CD8-positive, alpha-beta T cell (primary cell): ENCODE measurements at places on chromosomes 7 and 10.

DNA sequence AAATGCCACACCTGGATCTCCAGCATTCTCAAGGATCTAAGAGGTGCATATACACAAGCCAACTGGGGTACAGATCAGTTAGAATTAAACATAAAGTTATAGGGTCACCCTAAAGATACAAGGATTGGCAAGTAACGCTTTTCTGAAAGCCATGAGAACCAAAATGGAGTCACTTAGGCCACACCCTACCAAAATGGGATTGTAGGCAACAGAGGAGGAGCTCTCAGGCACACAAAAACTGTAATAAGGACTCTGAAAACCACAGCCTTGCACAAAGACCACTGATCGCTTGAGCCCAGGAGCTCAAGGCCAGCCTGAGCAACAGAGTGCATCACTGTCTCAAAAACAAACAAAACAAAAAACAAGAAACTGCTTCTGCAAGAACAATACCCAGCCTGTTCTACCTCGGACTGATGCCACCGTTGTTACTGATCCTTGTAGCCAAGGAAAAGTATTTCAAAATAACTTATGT lies 35.5 kb downstream of the SVOPL start:
- DNase-seq, result no peak

DNA sequence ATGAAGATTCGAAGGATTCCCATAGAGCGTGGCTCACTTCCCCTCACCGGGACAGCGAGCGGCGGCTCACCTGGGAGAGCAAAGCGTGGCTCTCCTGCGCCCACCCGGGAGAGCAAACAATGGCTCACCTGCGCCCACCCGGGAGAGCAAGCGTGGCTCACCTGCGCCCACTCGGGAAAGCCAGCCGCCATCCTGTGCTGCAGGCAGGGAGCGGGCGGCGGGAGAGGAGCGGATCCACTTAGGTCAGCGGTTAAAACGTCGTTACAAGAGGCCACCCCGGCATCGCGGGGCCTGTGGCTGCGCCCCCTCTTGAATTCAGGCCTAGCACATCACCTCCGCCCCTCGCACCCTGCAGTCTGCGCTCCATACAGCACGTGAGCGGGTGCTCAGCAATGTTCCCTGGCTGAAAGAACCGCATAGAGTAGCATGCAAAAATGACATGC lies 461 bp upstream of the FIGNL1 start:
- DNase-seq, result peak; percentile 24

DNA sequence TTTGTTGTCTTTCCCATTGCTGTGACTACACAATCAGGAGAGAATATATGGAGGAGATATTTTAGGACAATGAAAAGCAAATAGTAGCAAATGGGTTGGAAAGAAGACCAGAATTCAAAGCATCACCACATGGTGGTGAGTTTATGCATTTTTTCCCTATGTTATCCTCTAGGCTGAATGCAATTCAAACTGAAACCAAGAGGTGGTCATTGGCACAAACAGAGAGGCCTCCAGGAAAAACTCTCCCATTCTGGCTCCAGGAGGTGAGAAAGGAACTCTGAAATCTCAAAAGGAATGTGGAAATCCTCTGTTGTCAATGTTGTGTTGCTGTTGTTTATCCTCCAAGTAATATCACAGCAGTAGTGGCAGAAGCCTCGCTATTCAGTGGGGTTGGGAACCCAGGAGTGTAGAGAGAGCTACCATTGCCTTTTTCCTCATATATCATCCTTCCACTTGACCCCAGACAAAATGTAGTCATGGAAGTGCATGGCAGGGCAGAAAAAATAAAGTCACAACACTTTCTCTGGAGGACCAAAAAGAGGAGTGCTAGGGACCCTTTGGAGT lies 819.1 kb downstream of the GRID1 start:
- no peak for DNase-seq

DNA sequence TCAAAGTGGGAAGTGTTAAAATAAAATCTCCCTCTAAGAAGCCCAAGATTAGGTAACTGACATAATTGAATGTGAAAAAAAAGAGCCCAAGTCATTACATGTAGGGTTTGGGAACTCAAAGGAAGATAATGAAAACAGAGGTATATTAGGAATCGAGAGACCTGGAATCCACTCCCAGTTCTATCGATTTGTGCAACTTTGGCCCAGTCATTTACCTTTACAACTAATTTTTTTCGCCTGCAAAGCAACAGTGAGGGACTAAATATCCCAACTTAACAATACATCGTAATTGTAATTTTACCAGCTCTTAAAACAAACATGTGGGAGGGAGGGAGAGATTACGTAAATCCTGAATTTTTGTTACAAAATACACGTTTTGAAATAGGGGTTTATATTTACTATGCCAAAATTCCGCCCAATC lies 1.4 kb downstream of the MINDY3 start:
- no peak for DNase-seq

- no peak for DNase-seq
These were observed 2.5 kb downstream of the TES start for GRCh38 chr7:116212869-116213268.

GRCh38 chr7:131633342-131633843 lies 77.0 kb upstream of the PODXL start:
- no peak for DNase-seq

GRCh38 chr7:92695308-92696261 lies 105.4 kb upstream of the FAM133B start:
- no peak for DNase-seq

GRCh38 chr10:47330366-47330765 lies 8.1 kb downstream of the GDF2 start:
- DNase-seq, result no peak

DNA sequence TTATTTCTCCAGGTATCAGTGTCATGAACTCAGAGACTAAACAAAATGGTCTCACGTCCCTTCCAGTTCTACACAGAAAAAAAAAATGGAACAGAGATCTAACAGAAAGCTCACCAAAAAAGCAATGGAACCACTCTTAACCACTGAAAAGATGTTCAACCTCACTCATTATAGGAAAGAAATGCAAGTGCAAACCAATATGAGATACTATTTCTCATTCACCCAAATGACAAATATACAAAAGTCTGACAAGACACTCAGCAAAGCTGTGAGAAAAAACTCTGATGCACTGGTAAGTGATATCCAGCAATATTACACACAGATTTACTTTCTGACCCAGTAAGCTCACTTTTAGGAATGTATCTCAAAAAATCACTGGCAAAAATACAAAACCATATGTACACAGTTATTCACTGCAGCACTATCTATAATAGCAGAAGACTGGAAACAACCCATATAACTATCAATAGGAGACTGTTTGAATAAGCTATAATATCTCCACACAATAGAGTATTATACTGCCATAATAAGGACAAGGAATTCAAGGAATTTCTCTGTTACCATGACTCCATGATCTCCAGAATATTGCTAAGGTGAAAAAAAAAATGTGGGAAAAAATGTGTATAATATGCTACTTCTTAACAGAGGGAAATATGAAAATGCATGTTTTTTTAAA lies 36.6 kb downstream of the ABI1 start:
- no peak for DNase-seq

DNA sequence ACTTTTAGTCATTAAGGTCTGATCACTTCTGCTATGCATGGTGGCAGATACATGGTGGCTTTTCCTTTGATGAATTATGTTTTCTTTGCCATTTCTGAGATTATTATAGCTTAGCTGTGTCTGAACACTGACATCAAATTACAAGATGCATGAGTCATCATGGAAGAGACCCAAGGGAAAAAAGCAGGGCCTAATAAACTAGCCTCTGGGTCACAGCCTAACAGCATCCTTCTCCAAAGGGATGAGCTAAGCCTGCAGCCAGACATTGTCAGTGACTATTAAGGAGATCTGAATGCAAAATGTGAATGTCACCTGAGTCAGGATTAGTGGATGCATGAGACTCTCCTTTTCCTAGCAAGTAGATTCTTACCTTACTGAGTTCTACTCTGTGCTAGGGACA lies 19.1 kb upstream of the OGDHL start:
- no peak for DNase-seq

GRCh38 chr10:58674251-58674650 lies 161.6 kb downstream of the BICC1 start:
- no peak for DNase-seq

- no peak for DNase-seq
These were observed 19.8 kb upstream of the SLC29A3 start for GRCh38 chr10:71299071-71299785.

- no peak for DNase-seq
These were observed 6.2 kb downstream of the ZNF511 start for GRCh38 chr10:133314911-133315310.

GRCh38 chr7:130430841-130431666 lies 9.8 kb downstream of the CEP41 start:
- no peak for DNase-seq

- no peak for DNase-seq
These were observed 43.9 kb downstream of the PYROXD2 start for GRCh38 chr10:98370831-98371820.

DNA sequence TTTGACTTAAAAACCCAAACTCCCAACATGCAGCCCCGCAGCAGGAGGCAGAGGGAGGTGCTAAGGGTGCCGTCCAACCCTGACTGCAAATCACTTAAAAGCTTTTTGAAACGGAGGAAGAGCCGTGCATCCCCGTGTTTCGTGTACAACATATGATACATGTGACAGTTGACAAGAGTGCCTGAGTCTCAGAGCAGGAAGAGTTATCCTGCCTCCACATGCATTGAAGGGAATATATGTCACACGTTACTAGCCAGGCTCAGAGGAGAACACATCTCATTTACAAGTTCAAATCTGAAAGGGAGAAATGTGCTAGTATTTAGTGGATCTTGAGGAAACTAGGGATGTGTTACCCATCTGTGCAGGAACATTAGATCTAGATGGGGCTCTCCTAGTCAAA lies 69.9 kb downstream of the SDK1 start:
- DNase-seq, result no peak

DNA sequence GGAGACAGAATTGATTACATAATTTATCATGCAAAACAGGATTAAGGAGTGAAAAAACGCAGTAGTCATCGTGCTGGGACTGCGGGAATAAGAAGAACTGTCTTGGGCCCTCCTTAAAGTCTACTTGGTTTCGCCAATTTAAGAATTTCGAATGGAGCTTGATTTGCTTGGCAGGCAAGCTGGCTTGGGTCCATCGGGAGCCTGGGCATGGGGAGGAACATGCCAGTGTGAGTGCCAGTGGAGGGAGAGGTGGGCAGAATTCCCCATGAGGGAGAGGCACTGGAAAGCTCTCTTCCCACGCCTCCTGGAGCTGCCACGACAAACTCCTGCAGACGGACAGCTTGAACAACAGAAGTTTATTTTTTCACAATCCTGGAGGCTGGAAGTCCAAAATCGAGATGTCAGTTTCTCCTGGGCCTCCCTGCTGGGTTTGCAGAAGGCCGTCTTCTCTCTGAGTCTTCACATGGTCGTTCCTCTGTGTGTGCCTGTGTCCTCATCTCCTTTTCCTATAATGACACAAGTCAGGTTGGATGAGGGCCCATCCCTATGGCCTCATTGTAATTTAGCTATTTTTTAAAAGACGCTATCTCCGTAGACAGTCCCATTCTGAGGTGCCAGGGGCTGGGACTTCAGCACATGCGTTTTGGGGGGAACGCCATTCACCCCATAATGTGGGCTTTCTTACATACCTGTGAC lies 528.7 kb upstream of the DPP6 start:
- no peak for DNase-seq

DNA sequence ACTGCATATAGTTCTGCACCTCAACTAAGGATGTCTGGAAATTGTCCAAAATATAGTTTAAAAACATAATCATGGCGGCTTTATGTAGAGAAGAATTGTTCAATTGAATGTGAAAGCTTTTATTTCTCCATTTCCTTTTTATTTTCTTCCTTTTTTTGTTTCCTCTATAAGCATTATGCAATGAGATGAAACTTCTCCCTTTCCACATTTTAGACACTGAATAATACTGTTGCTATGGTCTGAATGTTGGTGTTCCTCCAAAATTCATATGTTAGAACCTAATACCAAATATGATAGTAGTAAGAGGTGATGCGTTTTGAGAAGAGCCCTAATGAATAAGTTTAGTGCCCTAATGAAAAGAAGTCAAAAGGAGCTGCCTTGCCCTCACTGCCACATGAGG lies 175.0 kb downstream of the RNLS start:
- DNase-seq, result no peak

DNA sequence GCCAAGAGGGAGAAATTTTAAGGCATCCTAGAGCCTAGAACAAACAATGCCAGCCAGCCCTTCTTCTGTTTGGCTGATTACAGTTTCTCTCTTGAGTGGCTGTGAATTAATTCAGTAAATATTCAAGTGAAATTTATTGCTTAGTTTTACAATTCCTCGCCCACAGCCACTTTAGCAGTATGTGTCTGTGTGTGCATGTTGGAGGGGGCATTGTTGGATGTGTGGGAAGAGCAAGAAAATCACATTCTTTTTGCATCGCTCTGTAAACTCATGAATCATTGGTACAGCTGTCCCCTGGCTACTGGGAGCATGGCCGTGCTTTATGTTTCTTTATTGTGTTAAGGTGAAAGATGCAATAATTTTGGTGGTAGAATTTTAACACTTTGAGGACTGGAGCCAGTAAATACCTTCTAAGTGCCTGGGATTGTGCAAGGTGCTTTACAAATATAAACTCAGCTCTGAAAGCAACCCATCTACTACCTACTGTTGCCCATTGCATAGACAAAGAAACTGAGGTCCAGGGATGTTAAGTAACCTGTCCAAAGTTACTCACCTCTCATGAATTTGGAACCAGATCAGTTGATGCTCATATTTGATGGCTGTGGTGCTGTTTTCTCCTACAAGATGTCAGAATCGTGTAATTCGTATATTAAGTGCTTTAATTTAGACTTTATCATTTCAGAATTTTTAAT lies 89.9 kb upstream of the BTBD16 start:
- no peak for DNase-seq

DNA sequence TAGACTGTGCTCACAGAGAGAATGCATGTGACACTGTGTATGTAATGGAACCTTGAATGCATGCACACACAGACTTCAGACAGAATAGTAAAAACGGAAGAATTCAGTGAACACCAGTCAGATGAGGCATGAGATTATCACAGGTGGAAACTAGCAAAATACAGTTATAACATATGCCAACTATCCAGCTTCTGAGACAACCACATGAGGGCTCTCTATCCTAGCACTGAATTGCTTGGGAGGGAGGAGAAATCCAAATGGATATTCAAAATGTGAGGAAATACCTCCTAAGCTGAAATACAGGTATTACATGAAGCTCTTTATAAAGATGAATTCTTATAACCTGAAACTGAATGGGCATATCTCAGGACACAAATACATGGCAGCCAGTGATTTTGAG lies 30.6 kb downstream of the GARS1 start:
- DNase-seq, result no peak

DNA sequence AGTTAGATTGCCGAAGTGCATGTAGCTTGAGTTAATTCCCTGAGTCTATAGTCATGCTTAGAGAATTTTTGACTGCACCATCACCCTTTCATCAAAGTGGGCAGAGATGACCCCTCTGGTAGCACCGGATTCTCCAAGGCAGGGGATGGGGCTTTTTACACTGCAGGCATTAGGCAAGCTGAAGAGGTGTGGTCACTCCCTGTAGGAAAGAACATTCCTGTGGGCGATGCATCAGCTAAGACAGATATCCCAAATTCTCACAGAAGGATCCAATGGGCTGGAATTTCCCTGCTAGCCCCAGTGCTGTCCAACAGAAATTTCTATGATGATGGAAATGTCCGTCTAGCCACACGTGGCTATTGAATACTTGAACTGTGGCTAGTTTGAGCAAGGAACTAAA lies 118.2 kb downstream of the ADAM12 start:
- no peak for DNase-seq
